ENCODE measurements at places on chromosomes 4 and X.

DNA sequence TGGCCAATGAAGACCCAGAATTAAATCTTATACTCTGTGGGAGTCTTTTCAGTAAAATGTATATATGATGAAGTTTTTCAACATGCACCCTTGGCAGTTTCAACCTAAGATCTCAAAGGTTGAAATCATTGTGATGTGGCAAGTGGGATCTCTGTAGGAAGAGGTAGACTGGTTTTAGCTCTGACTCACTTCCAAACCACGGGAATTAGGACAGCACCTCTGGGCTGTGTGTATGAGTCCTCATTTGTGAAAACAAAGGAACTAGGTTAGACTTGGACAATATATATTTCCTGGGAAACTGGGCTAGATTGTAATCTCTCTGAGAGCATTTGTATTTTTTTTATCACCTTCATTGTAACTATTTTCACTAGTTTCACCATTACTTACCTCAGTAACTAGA is 333.0 kb downstream of the ADGRL3 start:
- no peak for DNase-seq

GRCh38 chr4:102868153-102868780 is 525 bp upstream of the CISD2 start:
- DNase-seq: no peak

DNA sequence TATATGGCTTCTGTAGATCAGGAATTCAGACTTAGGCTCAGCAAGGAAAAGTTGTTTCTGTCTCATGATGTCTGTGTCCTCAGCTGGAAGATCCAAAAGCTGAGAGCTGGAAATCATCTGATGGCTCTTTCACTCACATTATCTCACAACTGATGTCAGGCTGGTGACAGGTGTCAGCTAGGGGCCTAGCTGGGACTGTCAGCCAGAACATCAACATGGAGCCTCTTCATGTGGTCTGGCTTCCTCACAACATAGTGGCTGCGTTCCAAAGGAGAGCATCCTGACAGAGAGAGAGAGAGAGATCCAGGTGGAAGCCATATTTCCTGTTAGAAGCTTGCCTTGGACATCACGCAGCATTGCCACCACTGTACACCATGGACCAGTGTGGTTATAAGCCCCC is 10.6 kb upstream of the INTS6L start:
- DNase-seq: no peak

GRCh38 chr4:6620296-6620695 is 20.2 kb upstream of the MRFAP1 start:
- DNase-seq: no peak

- no peak for DNase-seq
Observed at GRCh38 chr4:20254511-20255250, 3.0 kb downstream of the SLIT2 start.

GRCh38 chr4:6198768-6199421 is 1.5 kb downstream of the JAKMIP1 start:
- no peak for DNase-seq

DNA sequence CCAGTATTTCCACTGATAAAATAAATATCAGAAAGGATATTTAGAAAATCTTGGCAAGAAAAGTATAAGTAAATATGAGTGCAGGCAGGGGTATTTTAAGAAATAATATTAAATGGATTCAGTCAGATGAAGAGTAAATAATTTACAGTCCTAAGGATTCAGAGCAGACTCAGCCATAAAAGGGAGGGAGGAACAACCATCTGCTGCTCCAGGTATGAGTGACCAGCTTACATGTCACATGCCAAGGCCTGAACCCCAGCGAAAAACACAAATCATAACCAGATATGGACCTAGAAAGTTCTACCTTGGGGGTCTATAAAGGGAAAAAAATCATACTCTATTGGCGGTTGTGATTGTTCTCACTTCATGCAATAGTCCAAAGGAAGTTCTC is 166.8 kb downstream of the COL4A6 start:
- no peak for DNase-seq

GRCh38 chr4:30868111-30868895 is 148.1 kb downstream of the PCDH7 start:
- DNase-seq: no peak

DNA sequence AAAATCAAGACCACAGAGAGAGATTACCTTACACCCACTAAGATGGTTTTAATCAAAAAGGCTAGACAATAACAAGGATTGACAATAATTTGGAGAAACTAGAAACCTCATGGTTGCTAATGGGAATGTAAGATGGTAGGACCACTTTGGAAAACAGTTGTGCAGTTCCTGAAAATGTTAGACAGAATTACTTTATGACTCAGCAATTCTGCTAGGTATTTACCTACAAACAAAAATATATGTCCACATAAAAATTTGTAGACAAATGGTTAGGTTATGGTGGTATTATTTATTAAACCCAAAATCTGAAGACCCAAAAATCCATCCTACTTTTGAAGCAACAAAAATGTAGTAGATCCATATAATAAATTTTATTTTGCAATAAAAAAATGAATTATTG is 1027.0 kb upstream of the ADGRL3 start:
- no peak for DNase-seq

DNA sequence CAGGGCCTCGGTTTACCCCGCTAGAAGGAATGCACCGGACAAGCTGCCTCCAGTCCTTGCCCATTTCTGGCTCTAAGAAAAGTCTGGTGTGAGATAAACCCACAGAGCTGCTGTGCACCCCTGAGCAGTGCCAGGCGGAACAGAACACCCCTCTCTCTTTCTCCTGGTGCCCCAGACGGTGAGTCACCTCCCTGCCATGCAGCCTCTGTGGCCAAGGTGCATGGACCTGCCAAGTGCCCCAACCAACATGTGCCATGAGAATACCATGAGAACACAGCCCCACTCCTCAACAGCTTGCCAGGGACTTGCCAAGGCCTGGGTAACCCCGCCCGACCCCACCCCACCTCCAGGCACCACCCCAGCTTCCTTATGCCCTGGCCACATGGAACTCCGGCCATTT is 47.7 kb upstream of the MAN2B2 start:
- DNase-seq: no peak
